Fibroblast of the conjunctiva (primary cell): ENCODE measurements at places on chromosomes 7 and 10.

DNA sequence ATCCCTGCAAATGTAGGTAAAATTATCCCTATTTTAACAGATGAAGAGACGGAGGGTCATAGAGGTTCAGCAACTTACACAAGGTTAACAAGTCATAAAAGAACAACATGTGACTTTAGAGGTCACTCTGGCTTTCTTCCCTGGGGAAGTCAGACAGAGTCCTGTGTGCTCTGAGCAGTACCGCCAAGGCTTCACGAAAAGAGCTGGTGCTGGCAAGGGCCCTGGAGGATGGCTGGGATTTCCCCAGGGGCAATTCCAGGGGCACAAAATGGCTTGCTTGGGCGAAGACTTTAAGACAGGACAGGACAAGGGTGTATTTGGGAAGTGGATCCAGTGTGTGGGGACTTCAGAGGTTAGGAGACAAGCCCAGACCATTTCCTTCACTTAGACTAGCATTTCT is 144.1 kb downstream of the PIP4K2A start:
- no peak for DNase-seq

- no peak for DNase-seq
Measured at GRCh38 chr7:108430664-108431063, 25.6 kb downstream of the NRCAM start.

DNA sequence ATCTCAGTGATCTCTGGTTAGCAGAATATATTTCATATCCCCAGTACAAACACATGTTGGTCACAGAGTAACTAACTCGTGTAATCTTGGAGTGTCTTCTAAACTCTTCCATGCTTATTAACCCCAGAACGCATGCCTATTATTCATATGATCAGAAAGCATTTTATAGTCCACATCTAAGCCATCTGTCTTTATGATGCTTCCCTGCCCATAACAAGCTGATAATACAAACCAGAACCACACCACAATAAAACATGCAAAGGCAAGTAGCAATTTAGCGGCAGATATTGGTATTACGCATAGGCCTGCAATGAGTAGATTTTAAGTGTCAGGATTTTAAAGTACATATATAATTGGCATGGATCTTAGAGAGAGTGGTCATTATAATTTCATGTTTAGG is 120.0 kb upstream of the PRKCQ start:
- no peak for DNase-seq

- DNase-seq, result no peak
Measured at GRCh38 chr10:6280291-6280690, 77.6 kb downstream of the PFKFB3 start.

GRCh38 chr7:130878785-130879184 is 144.8 kb upstream of the KLF14 start:
- DNase-seq, result no peak
